Stimulated activated CD8-positive, alpha-beta memory T cell treated with anti-CD3 and anti-CD28 coated beads, Interleukin-2, amount 100 ng/mL, for 1 hour (primary cell): ENCODE measurements at places on chromosomes 2 and 18.

GRCh38 chr2:237509905-237510304 is 22.9 kb downstream of the MLPH start:
- no peak for DNase-seq

DNA sequence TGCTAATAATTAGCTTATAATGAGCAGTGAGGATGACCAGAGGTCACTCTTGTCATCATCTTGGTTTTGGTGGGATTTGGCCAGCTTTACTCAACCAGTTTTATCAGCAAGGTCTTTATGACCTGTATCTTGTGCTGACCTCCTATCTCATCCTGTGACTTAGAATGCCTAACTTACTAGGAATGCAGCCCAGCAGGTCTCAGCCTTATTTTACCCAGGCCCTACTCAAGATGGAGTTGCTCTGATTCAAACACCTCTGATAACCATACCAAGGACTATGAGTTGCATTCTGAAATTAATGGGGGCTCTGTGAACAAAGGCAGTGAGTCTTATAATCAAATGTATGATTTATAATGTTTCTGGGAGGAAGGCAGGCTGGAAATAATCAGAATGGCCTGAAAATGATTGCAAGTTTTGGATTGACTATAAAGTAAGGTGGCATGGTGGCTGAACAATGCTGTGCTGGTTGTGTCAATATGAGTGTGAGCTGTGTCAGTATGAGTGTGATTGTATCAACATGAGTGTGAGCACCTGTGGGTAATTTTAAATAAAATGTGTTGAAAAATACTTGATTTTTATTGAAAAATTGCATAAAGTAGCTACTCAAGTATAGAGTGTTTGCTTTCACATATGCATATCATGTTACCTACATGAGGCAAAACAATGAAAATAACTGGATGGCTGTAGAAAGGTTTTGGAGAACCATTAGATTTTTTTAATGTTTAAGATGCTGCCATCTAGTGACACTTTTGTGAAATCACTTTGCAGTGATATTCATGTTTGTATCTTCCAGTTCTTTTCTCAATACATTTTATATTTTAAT is 103.0 kb downstream of the KYNU start:
- DNase-seq: no peak

DNA sequence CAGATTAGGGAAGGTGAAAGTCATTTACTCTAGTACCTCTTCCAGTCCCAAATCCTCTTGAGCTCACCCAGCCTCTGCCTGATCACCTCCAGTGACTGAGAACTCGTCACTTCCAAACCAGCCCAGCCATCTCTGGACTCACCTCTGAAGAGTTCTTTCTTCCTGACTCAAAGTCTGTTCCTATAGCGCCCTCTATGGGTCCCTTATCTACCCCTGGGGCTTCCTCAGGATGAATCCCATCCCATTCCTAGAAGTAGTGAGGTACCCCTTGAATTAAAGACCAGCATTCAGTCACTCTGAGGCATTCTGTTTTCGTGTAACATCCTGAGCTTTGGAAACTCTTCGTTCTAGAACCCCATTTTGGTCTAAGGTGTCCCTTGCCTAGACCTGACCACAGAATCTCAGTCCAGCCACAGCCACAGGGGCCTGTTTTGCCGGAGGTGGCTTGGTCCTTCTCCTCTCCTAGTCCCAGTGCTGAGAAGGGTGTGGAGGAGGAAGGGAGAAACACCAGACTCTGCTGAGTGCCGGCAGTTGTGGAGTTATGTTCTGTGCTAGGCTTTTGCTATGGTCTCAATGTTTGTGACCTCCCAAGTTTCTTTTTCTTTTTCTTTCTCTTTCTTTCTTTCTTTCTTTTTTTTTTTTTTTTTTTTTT is 32.7 kb downstream of the SIX3 start:
- no peak for DNase-seq

DNA sequence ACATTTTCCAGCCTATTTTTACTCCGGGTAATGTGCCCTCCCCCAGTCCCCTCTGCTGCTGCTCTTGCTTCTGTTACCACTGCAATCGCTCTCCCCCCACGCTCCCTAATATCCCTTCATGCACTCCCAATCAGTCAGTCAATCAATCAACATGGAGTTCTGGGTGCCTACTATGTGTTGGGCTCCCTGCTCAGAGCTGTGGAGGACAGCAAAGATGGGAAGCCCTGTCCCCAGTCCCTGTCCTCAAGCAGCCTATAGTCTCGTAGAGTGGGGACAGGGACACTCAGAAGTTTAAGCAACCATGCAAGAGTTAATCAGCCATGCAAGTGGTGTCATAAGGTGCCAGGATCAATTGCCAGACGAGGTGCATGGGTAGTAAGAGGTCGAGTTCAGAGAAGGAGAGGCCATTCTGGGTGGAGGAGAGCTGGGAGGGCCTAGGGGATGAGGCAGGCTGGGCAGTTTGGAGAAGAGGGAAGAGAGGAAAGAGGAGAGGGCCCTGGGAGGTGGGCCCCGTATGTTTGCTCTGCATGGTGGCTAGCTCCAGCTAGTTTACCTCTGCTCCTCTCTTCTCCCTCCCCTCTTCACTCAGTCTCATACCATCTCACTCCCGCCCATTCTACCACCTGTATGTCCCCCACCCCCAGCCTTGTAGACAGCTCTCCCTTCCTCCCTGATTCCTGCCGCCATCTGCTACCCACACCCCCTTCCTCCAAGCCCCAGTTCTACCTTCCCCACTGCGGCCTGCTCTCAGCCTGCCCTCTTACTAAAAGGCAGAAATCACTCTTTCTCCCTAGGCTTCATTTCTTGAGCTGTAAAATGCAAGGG is 3.9 kb downstream of the ASIC4 start:
- DNase-seq: no peak

GRCh38 chr2:57882895-57883515 is 163.6 kb upstream of the VRK2 start:
- DNase-seq: no peak
